ENCODE measurements at places on chromosomes 5 and 9.
A peak's percentile ranks its signal among the peaks of the same experiment; 100 is the strongest.

GRCh38 chr9:20863945-20864344 is 167.5 kb downstream of the HACD4 start:
- peak; percentile 59 for DNase-seq

DNA sequence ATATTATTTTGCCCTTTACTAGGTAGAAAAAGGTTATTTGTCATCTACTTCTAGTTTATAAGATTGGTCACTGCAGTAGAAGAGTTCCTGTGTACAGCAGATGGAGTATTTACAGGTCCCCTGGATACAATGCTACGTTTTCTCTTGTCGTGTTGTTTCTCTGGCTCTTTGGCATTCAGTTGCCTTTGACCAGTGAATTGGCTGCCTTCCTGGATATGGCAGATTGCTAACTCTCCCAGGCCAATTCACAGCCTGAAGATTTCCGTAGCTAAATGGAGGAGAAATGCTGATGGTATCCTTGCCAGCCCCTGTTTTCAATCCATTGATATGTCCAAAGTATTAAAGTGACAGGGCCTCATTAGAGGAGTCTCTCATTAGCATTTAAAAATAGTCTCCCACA is 32.5 kb upstream of the GNAQ start:
- DNase-seq, result no peak

- no peak for DNase-seq
These were observed 18.7 kb downstream of the SLC46A2 start for GRCh38 chr9:112872019-112872418.

- peak; percentile 16 for DNase-seq
These were observed 88.2 kb downstream of the FRMD3 start for GRCh38 chr9:83449983-83450382.

- DNase-seq, result no peak
These were observed 148.5 kb upstream of the PUM3 start for GRCh38 chr9:2992427-2992826.

GRCh38 chr9:18614116-18614515 is 140.2 kb downstream of the ADAMTSL1 start:
- DNase-seq, result no peak

GRCh38 chr9:26856413-26857032 is 36.1 kb downstream of the CAAP1 start:
- peak; percentile 81 for DNase-seq

DNA sequence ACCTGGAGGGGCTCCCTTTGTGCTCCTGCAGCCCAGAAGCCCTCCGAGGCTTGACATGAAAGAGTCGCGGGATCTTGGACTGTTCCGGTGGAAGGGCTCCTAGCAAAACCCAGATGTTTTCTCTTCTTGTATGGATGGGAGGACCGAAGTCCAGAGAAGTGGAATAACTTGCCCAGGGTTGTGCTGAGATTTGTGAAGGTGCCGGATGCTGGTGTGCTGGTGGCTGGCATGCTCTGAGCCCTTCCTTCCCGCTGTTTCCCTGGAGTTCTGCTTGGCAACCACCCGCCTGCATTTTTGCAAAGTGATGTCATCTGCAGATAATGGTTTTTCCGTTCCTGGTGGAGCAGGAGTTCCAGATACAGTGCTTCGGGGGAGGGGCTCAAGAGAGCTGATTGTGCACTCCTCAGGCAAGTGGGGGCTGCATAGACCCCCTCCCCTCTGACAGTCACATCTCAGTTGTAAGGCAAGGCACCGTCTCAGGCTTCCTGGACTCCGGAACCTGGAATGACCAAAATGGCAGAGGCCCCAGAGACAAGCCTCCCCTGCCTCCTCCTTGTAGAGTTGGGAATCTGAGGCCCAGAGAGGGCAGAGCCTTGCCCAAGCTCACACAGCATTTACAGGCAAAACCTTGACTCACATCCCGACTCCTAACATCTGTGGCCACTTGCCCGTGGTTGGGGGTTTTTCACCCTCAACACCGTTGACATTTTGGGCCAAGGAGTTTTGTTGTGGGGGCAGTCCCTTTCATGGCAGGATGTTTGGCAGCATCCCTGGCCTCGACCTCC is 157.0 kb downstream of the RGS3 start:
- DNase-seq, result no peak

DNA sequence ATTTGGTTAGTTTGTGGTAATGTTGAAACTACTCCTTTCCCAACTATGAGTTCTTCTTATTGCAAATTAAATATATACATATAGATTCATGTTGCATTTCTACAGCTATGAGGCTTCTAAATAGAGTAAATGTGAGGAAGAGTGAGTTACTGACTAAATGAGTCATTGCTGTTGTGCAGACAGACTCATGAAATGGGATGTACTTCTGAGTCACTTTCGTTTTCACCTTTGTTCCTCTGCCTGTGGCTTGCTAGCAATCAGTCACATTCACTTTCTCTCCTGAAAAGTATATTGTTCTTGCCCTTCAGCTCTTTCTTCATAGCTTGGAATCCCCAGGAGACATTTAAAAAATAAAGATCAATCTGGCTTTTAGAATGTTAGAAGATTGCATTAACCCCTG is 295.5 kb upstream of the SMC2 start:
- DNase-seq, result no peak

DNA sequence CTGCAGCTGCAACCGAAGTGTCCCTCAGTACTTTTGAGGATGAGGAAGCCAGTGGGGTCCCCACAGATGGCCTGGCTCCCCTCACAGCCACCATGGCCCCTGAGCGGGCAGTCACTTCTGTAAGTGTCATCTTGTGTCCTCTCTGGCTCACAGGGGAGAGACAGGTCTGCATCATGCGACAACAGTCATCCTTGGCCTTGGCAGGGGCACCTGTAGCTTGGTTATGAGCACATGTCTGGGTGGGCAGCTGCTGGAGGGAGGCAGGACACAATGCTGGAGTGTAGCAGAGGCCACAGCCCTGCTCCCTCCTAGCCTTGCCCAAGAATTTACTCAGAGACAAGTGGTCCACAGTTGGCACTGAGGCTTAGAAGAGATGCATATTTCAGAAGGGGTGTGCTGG is 71.7 kb downstream of the COL15A1 start:
- DNase-seq, result no peak

DNA sequence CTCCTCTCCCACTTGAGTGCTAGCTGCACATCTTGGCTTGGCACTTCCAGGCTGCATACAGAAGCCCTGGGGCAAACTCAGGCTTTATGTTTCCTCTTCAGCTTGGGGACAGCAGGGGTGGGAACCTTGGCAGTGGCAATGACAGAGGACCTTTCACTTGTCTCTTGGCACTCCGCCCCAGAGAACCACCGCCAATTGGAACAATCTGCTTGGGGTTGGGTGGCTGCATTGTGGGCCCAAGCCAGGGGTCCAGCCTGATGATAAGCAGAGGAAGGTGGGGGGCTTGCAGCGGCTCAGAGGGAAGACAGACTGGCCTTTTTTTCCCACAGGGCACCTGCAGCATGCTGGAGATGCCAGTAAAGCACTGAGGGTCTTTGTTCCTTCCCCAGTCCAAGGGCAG is 179.0 kb upstream of the NMUR2 start:
- DNase-seq, result no peak

GRCh38 chr5:169826618-169827017 is 153.7 kb downstream of the INSYN2B start:
- no peak for DNase-seq

GRCh38 chr5:142102980-142103740 is 5.4 kb upstream of the NDFIP1 start:
- DNase-seq, result no peak

DNA sequence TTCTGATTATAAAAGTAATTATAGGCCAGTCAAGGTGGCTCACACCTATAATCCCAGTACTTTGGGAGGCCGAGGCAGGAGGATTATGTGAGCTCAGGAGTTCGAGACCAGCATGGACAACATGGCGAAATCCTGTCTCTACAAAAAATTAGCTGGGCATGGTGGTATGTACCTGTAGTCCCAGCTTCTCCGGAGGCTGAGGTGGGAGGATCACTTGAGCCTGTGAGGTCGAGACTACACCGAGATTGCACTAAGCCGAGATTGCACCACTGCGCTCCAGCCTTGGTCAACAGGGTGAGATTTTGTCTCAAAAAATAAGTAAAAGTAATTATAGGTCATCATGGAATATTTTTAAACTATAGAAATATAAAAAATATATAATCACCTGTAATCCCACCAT is 18.1 kb downstream of the IRF1 start:
- DNase-seq, result no peak

DNA sequence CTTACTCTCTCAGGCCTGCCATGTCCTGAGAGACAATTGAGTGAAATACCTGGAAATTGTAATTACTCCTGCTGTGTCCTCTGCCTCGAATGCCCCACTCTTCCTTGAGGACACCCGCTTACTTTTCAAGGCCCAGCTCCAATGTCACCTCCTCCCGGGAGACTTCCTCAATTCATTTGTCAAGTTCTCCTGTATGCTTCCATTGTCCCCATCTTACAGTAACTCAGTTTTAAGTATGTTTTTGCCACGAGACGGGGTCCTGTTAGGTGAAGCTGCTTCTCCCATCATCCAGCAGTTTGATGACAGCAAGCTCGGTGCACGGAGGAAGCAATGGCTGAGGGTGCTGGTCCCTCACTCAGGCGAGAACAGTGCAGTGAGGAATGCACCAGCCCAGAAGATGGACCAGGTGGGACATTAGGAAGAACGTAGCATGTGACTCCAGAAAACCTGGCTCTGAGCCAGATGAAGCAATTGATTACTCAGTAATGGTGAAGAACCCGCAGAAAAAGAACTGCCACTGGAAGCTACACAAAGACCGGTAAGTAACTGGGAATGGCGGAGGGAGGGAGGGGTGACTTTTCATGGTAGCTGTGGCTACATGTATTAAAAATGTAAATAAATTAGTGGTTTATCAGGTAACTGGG is 274.8 kb downstream of the DENND1A start:
- DNase-seq, result peak; percentile 38

- no peak for DNase-seq
These were observed 28.2 kb downstream of the CDC25C start for GRCh38 chr5:138303372-138303771.

DNA sequence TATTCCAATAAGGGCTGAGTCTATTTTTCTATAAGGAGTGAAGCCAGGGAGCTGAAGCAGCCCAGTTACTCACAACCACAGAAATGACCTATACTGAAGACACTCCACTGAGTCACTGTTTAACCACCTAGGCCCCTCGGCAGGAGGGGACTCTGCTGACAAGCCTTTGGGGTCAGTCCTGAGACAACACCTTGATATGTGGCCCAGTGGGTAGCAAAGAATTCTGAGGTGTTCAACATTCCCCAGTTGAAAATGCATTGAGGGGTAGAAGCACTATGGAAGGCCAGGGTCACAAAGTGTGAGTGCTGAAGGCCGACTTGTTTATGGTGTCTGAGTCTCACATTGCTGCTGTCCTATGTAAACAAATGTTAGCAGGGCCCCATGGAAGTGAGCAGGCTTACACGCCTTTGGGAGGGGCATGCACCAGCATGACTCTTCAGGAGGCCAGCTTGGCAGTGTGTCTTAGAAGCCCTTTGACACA is 112.6 kb upstream of the NFIL3 start:
- DNase-seq, result no peak

DNA sequence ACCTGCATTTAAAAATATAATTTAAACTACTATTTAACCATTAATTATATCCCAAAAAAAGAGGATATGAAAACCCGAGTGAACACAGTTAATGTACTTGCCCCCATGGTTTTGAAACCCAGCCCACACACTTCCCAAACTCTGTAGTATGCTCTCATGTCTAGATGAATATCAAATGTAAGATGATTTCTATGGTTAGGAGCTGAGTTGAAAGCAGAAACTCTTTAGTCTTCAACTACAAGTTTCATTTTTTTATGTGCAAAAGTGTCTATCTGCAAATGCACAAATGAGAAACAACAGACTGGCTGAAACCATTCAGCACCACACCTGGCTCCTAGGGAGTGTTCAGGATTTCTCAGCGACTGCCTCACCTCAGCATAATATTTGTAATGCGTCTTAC is 183.3 kb downstream of the SEMA5A start:
- no peak for DNase-seq

- DNase-seq, result peak; percentile 47
These were observed 44.1 kb downstream of the C9orf50 start for GRCh38 chr9:129576546-129577543.

- no peak for DNase-seq
These were observed 189.3 kb upstream of the EFNA5 start for GRCh38 chr5:107860044-107860443.

- no peak for DNase-seq
These were observed 180.4 kb downstream of the ST8SIA4 start for GRCh38 chr5:100722657-100723056.

GRCh38 chr5:35904443-35905132 is 33.8 kb downstream of the CAPSL start:
- DNase-seq, result no peak
